ENCODE measurements at places on chromosomes 4 and X.

DNA sequence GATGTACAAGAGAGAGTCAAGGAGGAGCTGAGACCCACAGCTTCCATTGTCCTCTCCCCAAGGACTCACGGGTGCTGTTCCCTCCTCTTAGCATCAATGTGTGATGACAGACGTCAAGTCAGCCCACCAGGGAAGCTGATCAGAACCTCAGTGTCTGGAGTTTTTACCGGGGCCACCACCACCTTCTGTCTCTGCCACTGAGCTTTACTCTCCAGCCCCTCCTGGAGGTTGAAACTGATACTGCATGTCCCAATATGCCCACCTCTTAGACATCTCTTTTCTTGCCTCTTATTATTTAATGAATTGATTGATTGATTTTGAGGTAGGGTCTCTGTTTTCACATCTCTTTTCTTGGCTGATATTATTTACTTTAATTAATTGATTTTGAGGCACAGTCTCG lies 10.3 kb upstream of the AKAP17A start:
- peak; percentile 65 for DNase-seq

GRCh38 chr4:106494066-106494465 lies 125.5 kb upstream of the GIMD1 start:
- no peak for DNase-seq

GRCh38 chrX:149372866-149373265 lies 132.2 kb downstream of the IDS start:
- DNase-seq, result no peak

DNA sequence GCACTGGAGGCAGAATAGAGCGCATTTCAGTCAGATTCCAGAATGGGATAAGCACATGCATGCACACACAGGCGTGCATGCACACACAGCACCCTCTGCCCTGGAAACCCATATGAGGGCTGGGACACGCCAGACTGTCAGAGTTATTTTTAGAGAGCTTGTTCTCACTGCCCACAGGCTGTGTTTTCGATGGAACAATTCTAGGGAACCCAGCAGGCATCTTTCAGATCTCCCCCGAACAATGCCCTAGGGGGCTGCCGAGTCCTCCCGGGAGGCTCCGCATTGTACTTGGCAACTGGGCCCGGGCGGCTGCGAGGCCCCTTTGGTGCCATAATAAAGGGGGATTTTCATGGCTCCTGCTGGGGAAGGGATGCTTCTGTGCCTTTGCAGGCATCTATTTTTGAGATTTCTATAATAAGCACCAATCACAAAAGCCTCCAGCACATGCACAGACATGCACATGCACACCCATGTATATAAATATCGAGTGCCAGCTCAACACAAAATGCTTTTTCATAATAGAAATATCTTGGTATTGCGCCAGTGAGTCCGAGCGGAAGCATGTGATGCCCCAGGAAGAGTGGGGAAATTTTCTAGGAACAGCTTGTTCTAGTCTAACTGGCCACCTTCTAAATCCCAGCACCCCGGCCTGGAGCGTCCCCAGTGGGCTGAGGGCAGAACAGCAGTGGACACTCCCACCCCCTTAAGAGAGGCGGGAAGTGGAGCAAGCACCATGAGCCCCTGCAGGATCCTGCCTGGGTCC lies 88.5 kb downstream of the PHKA2 start:
- DNase-seq, result no peak

DNA sequence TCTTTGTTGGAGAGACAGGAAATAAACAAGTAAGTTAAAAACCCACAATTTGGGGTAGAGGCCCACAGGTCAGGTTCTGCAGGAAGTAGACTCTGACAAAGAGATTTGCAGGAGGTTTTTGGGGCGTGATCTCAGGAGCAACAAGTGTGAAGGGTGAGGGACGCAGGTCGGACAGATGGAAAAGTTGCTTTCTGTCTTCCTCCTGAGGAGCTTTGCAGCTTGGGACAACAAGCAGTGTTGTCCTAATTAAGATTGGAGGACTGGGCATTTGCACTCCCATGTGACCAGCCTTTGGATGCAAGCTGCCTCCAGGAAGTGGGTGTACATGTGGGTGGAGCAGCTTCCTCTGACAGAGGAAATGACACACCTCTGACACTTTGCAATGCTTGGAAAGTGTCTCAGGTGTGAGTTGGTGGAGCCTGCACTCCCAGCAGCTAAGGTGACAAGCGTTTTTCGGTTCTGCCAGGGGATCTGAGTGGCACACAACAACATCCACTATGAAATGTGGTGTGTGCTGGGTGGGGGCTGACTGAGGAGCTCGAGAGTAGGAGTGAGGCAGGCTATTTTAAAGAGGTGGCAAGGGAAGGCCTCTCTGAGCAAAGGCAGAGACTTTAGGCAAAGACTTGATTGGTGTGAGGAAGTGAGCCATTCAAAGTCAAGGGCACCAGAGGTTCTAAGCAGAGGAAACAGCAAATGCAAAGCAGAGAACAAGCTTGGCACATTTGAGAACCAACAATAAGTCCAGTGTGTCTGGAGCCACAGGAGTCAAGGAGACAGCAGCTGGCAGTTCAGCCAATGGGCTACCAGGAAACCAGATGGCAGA lies 339.8 kb upstream of the GATB start:
- DNase-seq, result peak; percentile 57

DNA sequence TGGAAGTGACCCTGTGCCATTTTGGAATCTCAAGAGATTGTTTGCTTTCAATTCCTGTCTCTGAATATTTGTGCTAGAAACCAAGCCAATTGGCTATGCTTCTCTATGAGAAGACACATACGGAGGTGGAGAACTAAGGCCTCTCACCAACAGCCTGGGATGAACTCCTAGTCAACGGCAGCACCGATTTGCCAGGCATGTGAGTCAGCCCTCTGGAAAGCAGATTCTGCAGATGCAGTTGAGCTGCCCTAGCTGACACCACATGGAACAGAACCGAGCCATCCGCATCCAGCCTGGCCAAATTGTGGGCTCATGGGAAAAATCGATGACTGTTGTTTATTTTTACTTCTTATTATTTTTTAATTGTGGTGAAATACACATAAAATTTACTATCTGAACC lies 58.2 kb upstream of the WDFY3 start:
- no peak for DNase-seq

- DNase-seq, result no peak
Measured at GRCh38 chrX:104166735-104167436, 633 bp downstream of the FAM199X start.

- DNase-seq, result no peak
Measured at GRCh38 chrX:42460706-42461105, 317.3 kb downstream of the PPP1R2C start.

DNA sequence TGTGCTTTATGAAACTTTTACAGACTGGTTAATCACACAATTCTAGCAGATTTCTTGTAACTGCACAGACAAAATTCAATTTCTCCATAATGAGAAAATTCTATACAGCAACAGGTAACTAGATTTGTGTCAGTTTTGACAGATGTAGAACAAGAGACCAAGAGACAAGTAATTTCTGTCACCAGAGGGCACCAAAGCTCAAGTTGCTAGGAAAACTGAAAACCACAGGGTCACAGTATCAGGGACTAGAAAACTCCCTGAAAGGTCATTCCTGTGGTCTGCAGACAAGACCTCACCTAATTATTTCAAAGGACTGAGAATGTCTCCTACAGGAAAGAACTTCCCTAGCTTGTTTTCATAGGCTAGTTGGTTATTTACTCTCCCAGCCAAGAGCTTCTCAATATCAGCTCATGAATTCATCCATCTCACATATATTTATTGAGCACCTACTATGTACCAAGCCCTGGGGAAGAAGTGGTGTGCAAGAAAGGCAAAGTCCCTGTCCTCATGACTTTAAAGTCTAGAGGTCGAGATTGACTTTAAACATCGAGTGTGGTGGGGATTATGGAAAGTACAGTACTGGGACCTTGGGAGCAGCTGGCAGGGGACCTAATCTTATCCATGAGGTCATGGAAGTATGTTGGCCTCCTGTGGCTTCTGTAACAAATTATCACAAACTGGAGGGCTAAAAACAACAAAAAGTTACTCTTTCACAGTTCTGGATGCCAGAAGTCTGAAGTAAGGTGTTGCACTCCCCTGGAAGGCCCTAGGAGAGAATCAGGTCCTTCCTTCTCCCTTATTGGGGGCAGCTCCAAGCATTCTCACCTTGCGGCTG lies 47.8 kb upstream of the SETD7 start:
- DNase-seq, result no peak

GRCh38 chr4:155667568-155668511 lies 1.2 kb downstream of the GUCY1A1 start:
- DNase-seq, result no peak

GRCh38 chr4:3361896-3362295 lies 69.1 kb downstream of the RGS12 start:
- DNase-seq, result no peak

DNA sequence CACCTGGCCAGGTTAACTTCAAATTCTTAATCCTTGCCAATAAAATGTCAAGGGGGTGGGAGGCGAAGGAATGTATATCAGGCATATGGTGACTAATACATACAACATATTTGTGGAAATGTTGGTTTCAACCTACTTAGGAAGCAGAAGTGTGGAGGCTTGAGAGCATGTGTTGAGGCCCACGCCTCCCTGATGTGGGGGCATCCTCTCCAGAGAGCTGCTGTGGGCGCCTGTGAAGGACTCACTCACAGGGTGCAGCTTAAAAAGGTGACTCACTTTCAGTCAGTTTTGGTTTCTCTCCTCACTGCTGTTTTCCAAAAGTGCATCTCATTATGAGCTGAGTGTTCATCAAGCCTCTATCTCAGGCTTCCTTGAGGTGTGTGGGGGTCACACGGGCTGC lies 27.5 kb downstream of the LNX1 start:
- peak; percentile 18 for DNase-seq

GRCh38 chrX:154712781-154713740 lies 37.8 kb downstream of the GAB3 start:
- DNase-seq, result no peak

DNA sequence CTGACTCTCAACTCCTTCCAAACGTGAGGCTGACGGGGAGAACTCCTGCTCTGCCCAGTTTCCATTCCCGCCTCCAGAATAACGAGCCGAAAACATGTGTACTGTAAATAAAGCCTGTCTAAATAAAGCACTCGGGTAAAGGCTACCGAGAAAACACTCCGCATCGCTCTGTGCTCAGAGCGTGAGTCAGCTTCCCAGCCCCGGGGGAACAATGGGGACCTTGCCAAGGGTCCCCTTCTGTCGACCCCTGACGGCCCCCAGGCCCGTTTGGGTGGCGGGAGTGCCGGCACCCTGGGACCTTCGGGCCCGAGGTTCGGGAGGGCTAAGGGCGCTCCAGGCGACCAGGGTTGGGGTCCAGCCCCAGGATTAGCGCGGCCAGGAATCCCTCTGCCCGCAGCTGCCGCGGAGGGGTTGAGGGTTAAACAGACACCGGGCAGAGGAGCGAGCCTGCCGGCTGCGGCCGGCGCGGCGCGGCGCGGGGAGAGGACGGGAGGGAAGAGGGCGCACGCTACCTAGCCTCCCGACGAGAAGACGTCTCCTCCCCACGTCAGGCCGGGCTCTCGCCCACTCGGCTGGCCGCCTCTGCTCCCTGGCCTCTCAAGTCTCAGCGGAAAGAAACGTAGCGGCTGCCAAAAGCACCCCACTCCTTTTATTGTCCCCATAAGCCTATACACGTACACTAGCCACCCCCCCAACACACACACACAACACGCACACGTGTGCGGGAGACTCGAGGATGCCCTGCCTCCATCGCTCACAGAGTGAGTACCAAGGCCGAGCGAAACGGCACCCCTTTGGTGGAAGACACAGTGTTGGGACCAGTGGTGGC lies 85.5 kb downstream of the BCOR start:
- no peak for DNase-seq

GRCh38 chrX:131279617-131280016 lies 9.5 kb downstream of the IGSF1 start:
- no peak for DNase-seq

- DNase-seq, result no peak
Measured at GRCh38 chrX:65751519-65751918, 84.1 kb downstream of the MSN start.

DNA sequence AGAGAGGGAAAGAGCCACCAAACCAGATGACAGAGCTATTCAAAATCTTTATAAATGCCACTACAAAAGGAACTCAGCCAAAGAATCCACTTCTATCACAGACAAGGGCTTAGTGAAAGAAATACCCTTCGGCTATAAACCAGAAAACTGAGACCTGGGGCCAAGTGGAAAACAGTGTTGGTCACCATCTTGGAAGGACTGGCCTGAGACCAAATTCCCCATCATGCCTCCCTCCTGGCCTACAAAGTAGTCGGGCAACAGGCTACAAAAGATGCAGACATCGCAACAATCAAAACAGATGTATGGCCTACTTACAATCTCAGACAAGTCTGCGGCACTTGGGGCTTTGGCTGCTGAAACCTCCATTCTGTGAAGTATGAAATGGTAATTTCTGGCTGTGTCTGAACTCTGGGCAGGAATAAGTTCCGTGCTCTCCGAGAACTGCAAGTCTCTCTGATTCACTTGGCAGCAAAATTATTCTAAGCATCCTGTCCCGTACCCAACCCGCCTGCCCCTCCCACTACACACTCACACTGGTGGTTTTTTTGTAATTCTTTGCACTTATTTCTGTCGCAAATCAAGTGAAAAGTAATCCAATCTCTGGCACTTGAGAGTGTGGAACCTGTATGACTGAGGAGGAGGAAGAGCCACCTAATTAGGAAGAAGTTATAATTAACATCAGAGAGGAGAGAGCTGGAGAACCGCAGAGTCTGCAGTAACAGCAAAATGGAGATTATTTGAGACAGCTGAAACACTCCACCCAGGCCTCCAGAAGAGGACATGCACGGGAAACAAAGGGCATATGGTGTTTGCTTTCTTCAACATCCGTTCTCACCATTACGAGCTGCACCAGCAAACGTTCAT lies 87.8 kb downstream of the SH3KBP1 start:
- no peak for DNase-seq

- no peak for DNase-seq
Measured at GRCh38 chr4:174316546-174316945, 32.8 kb downstream of the CEP44 start.

Measured in stimulated activated CD8-positive, alpha-beta memory T cell treated with anti-CD3 and anti-CD28 coated beads, Interleukin-15, amount 100 ng/mL, for 48 hours (primary cell).